ENCODE measurements at places on chromosomes 5 and 9.

DNA sequence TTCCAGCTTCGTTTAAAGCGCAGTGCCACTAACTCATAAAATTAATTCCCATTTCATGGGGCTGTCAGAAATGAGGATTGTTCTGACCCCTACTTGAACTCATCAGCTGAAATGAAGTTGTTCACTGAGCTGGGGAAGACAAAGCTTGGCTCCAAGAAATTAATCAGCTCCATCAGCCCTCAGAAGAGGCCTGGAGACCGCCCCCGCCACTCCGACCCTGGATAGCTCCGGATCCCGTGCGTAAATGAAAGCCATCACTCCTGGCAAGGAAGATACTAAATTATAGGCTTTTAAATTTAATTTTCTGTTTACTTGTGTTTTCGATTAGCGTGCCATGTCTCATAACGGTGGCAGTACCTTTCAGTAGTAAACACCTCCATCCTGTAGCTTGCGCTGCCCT is 142.8 kb upstream of the IRX2 start:
- no peak for DNase-seq

DNA sequence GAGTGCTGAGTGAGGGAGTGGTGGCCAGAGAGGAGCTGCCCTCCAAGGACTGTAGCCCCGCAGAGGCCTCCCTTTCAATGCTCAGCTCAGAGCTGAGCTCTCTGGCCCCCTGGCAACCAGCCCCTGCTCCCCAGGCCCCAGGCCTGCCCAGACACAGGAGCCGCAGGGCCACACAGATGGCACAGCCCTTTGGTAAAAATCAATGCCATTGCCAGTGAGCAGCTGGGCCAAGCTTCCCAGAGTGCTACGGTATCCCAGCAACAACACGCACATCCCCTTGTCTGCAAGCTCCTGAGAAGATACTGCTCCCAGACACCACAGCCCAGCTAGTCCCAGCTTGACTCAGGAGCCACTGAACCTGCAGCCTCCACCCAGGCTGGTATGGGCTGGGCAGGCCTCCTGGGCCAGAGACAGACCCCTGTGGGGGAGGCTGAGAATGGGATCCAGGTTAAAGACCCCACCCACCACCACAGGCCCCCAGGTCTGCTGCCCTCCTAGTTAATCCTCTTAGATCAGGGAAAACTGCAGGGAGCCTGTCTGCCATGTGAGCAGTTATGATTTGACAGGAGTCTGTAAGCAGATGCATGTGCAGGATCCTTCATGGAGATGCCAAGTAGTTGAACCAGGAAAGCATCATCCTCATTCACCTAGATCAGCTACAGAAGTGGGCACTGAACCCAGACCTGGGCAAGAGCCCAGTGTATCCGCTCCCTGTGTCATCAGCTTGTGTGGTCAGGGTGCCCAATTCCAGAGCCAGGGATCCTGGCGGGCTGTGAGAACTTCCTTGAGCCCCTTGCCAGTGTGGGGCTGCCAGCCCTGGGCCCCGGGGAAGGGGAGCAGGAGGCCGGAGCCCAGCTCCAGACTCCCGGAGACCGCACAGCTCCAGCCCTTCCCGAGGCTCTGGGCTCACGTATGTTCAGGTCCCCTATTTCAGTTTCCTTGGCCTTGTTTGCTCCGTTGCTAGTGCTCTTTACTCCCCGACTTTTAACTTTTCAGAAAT is 26.7 kb upstream of the ADAMTS2 start:
- DNase-seq, result no peak

- DNase-seq, result no peak
Observed at GRCh38 chr9:137253717-137254623, 1.2 kb upstream of the NELFB start.

- no peak for DNase-seq
Observed at GRCh38 chr5:16888694-16889124, 47.4 kb downstream of the MYO10 start.

DNA sequence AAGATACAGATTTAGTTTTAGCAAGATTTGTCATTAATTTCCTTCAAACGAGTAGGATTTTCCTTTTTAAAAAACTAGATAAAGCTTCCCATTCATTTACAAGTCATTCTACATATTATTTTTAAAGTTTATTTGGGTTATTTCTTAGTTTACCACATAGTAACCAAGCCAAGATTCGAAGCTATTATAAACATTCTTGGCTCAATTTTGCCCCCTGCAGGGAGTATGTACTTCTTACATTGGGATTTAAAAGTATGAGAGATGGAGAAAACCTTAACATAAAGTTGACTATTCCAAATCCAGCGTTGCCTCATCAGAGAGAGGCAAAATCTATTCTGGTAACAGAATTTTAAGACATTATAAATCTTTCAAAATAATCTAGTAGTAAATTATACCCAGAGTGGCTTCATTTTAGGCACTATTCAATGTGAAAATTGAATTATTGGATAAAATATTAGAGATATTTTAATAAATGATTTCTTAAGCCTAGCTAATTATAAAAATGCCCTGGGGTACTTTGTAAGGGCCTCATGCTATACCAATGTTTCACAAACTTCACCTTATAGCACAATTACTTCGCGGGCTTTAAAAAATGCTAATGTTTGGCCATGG is 39.1 kb downstream of the FBN2 start:
- no peak for DNase-seq

DNA sequence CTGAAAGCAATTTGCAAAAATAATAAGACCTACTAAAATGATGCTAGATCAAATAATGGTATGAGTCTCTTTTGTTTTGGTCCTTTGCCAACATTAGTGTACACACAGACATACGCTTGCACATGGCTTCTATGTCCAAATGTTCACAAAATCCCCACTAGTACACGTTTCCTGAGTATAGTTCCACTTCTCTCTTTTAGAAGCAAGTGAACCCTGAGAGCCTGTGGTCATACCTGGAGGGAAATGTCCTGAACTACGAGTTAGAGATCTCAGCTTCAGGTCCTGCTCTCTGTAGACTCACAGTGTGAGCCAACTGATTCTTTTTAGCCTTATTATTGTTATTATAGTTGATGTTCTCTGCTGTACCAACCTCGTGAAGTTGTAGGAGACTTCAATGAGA is 47.3 kb upstream of the ACTBL2 start:
- no peak for DNase-seq

- DNase-seq, result no peak
Observed at GRCh38 chr5:93399675-93400074, 181.3 kb downstream of the NR2F1-AS1 start.

GRCh38 chr5:27392716-27393115 is 354.3 kb upstream of the CDH9 start:
- no peak for DNase-seq

GRCh38 chr9:131738293-131739132 is 1.4 kb downstream of the RAPGEF1 start:
- DNase-seq, result no peak

DNA sequence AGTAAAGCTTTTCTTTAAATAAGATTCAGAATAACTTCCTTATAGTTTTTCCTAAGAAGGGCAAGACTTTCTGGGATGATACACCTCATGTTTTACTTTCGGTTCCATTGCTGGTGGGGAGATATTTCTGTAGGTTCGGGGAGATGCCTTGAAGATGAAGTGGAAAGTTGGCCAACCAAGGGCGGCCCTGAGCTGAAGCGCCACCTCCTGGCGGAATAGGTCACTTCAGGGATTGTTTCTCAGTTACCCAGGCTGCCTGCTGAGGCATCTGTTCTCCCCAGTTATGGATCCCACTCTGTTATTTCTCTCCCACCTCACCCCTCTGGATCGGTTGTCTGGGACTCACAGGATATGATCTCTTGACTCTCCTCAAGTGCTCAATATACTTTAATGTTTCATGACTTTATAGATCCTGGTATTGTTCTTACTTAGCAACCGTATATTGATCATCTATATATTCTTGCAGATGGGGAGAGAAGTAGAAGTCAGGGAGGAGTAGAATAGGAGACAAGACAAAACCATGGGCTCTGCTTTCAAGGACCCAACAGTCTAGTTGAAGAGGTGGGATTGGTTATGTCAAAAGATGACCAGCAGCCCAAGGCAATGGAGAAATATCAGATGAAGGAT is 23.4 kb downstream of the MEGF10 start:
- DNase-seq, result peak; percentile 78

DNA sequence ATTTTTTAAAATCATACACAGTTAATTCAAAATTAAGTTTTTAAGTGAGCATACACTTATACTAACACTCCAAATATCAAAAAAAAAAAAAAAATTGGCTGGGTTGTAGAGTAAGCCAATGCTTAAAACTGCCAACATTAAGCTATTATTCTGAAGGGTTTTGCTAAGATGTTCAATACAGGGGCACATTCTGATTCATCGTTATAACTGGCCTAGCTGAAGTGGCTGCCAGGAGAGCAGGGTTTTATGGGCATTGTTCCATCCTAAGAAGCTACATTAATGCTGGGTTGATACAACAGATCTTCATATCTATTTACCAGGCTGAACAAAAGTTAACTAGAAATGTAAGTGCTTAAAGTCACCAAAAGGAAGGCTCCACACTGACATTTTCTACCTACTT is 13.4 kb downstream of the ELAVL2 start:
- DNase-seq, result no peak

- DNase-seq, result no peak
Observed at GRCh38 chr5:109767997-109768396, 78.3 kb downstream of the MAN2A1 start.

DNA sequence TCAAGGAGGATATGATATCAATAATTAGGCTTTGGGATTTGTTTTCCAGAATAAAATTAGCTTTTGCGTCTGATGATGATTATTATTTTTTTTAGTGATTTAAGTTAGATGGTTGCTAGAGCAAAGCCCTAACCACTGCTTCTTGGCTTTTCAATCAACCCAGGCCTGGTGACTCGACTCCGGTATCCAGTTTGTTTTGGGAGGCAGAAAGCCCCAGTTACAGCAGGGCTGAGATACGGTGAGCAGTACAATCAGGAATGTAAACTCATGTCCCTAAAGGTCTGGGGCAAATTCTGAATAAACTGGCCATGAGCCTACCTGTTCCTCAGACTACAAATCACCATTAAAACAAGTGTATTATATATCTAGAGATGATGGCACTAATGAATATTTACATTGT is 24.4 kb upstream of the CYFIP2 start:
- no peak for DNase-seq

DNA sequence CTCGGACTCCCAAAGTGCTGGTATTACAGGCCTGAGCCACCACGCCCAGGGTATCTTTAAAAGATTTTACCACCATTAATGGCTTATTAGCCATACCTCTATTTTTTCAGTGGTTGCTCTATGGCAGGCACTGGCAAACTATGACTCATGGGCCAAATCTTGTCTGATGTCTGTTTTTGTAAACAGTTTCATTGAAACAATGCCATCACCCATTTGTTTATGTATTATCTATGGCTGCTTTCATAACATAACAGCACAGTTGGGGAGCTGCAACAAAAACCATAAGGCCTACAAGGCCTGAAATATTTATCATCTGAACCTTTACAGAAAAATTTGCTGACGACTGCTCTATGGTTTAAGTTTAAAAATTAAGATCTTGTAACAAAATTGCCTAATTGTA is 66.8 kb downstream of the SLC38A9 start:
- DNase-seq, result no peak

GRCh38 chr5:140555747-140556312 is 1.4 kb downstream of the SRA1 start:
- DNase-seq, result no peak

DNA sequence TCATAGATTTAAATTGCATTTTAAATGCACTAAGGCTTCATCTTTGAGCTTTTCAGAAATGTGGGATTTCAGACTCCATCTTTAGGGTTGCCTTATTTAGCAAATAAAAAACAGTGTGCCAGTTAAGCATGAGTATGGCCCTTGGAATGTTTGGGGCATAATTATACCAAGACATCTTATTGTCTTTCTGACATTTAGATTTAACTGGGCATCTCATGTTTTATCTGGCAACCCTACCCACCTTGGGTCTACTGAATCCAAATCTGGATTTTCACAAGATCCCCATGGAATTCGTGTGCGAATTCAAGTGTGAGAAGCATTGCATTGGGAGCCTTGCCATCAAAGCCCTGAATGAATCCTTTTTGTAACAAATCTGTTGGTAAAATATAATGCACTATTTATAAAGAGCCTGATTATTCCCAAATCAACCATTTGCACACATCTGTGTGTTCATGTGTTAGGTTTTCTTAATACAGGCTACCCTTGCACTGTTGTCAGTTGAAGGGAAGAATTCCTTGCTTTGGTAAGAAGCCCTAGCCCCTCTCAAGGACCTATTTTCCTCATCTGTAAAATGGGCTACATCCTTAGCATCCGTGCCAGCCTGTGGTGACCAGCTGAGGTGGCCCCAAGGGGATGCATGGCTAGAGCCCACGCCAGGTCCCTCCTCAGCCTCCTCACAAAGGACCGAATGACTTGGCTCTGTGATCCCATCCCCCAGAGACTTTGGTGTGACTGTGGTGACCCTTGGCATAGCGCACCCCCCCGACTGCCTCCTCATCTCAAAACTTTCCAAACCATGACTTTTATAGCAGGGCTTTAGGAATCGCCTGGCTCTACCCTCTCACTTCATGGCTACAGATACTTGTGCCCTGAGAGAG is 8.1 kb downstream of the GSN start:
- DNase-seq, result no peak

GRCh38 chr5:3411363-3411762 is 184.3 kb upstream of the IRX1 start:
- DNase-seq, result no peak

- no peak for DNase-seq
Observed at GRCh38 chr9:77987880-77988525, 43.6 kb downstream of the GNAQ start.

- no peak for DNase-seq
Observed at GRCh38 chr5:88702332-88702731, 180.7 kb downstream of the MEF2C start.

- no peak for DNase-seq
Observed at GRCh38 chr5:23507278-23507685, at the start of gene PRDM9. PRDM9 (plus strand) TSS chr5:23507609; CDS start chr5:23509034, 1,425 bp downstream.

GRCh38 chr5:145943674-145944121 is 7.3 kb downstream of the SH3RF2 start:
- DNase-seq, result no peak

GRCh38 chr5:95281226-95281625 is 3.7 kb downstream of the MCTP1 start:
- DNase-seq, result no peak

DNA sequence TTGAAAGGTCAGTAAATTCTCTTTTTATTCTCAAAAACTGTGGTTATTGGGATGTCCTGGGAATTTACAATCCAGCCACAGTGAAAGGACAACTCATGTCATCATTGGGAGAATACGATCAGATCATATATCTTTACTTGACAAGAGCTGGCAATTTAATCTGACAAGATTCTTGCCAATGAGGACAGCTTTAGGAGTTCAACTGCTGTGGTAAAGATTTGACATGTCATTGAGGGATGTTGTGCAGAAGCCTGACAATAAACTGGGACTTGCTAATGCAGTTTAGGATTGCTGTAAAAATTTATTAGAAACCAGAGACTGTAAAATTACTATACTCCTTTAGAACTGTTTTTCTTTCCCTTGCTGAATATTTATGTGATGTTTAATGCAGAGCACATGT is 1131.0 kb downstream of the MAT2B start:
- DNase-seq, result no peak

- DNase-seq, result no peak
Observed at GRCh38 chr5:105392122-105392709, 1829.6 kb upstream of the NUDT12 start.

GRCh38 chr9:112863214-112863613 is 27.5 kb downstream of the SLC46A2 start:
- DNase-seq, result no peak

GRCh38 chr5:150508828-150509227 is 897 bp downstream of the NDST1 start:
- no peak for DNase-seq

- no peak for DNase-seq
Observed at GRCh38 chr5:127849891-127850290, 146.7 kb downstream of the CCDC192 start.

All from stimulated activated effector memory CD8-positive, alpha-beta T cell treated with anti-CD3 and anti-CD28 coated beads, Interleukin-12 subunit alpha, Interleukin-12 subunit beta, amount 100 ng/mL, for 72 hours (primary cell).